SK-N-MC (cell line): ENCODE measurements at places on chromosomes 5 and 9.

DNA sequence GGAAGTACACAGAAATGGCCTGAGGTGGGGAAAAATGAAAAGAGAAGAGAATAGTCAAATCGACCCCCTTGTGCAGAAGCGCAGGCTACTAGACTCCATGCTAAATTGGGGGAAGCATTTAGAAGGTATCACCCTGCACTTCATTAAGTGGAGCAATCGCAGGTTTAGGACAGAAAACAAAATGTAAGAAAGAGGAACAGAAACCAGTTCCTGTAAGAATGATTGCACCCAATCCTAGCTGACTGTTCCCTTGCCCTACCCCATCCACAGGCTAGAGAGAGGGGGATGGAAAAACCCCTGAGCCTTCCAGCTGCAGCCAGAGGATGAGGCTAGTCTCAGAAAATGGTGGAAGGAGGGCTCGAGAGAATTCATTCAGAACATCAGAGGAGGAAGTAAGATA lies 23.9 kb upstream of the PPP1R2B start:
- DNase-seq = no peak

GRCh38 chr9:126147186-126147935 lies 179.3 kb upstream of the MVB12B start:
- no peak for DNase-seq

- DNase-seq = no peak
These were observed 21.3 kb downstream of the KCTD16 start for GRCh38 chr5:144191998-144192397.

DNA sequence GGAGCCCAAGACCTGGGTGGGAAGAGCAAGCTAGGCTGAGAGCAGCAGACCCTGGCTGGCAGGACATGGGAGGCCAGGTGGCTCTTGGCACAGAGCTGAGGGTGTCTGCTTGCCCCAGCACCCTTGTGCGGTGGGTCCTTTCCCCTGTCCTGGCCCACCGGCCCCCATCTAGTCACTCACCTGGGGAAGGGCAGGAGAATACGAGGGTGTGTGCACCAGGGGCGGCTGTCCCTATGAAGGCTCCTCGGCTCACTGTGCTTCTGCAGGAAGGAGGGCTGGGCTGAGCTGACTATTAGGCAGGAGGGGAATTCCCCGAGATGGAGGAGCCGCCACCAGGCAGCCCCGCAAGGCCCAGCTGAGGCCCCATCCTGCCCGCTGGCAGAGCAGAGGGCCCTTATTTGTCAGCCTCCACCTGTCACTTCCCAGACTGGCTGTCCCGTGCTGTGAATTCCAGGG lies 6.1 kb upstream of the TNIP1 start:
- no peak for DNase-seq

- no peak for DNase-seq
These were observed 1082.9 kb upstream of the SEMA6A start for GRCh38 chr5:117657541-117657940.

DNA sequence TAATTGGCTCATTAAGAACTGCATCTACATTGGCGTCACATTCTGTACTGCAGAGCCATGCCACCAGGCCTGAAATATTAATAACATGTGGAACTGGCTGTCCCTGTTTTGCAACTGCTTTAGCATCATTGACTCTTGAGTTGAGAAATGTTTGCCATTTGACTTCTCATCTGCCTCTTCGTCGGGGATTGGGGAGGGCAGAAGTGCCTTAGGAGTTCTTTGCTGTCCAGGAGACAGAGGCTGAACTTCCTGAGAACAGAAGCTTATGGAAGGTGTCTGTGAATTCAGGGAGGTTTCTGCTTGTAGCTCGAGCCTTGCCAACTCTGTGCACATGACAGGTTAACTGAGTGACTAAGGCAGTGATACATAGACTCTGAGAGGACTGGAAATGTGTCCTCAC lies 265.0 kb downstream of the KIF4B start:
- no peak for DNase-seq
